Adipocyte (in vitro differentiated cells): ENCODE measurements at places on chromosomes 11 and 22.
A peak's percentile ranks its signal among the peaks of the same experiment; 100 is the strongest.

- DNase-seq: no peak
These were observed 504.8 kb downstream of the ETS1 start for GRCh38 chr11:128082574-128082973.

DNA sequence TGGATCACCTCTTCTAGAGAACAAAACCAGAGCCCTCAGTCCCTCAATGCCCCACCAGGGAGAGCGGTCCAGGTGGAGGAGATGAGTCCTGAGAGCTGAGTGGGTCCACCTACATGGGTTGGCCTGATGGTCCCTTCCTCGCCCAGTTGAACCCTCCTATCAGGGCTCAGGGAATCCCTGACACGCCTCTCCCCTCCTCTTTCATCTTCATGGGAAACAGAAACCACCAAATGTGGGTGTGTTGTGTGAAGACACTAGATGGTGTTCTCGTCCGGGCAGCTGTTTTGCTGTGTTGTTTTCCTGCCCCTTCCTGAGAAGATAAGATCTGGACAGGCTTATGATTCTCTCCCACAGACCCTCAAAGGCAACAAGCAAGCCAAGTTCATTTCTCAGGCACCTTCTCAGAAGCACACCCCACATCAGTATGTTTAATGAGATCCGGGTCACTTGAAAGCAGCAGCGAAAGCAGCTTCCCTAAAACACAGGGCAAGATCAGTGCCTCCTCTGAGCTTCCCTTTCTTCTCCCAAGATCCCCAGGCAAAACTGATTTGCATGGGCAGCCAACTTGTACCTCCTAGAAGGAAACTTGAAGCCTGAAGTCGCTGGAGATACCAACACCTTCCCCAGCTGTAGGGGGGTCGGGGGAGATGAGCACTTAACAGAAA is 35.3 kb upstream of the POU2AF1 start:
- no peak for DNase-seq

GRCh38 chr11:34214961-34215805 is 109.8 kb downstream of the NAT10 start:
- peak; percentile 41 for DNase-seq

DNA sequence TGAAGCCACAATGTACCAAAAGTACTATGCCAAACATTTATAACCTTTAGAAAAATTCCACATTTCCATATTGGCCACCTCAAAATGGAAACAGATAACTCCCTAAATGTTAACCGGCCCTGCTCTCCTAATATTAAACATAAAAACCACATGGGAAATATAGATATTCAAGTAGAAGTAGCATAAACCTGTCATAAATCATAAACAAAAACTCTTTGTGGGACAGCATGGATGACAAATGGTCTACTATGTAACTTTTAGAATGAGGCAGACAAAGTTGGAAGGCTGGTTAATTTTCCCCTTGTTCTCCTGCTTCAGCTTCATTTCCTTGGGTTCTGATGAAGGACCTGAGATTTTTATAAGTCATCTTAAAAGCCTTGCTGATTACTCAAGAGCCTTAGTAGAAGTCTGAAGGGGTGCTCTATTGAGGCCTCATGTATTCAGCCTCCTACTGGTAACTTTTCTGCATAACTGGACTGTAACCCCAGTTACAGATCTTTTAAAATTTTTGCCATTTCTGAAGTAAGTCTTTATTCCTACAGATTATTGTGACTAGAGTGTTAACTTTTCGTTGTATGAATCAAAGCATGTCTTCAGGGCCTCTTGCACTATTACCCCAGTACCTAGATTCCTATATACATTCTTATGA is 116.4 kb downstream of the STIM1 start:
- DNase-seq: peak; percentile 26

DNA sequence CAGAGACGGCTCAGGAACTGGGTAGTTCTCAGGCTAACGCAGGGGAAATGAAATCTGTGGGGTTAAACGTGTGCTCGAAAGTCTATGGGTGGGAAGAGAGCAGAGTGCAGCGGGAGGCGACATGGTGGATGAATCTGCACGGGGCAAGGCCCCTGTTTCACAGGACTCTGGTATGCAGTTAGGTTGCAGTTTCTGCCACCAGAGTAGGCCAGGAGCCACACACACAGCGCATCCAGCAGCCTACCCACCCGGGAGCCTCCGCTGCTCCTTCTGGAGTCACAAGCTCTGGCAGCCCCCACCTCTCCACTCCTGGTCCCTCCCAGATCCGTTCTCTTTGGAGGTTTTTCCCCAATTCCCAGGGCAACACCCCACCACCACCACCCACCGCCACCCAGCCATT is 27.0 kb downstream of the SPATA19 start:
- no peak for DNase-seq

- DNase-seq: no peak
These were observed 3.0 kb upstream of the IFITM10 start for GRCh38 chr11:1753229-1753928.

DNA sequence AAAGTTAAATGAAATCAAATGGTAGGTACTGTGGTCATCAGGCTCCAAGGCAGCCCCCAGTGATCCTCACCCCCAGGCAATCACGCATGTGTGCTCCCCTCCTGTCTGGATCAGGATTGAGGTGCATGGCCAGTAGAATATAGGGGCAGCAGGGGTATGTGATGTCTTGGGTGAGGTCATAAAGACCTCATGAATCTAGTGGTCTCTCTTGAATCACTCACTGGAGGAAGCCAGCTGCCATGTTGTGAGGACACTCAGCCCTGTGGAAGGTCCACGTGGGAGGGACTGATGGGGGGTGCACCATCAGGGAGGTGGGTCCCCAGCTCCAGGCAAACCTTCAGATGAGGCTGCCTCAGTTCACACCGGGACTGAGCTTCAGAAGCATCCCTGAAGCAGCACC is 6.8 kb upstream of the IL17REL start:
- no peak for DNase-seq

DNA sequence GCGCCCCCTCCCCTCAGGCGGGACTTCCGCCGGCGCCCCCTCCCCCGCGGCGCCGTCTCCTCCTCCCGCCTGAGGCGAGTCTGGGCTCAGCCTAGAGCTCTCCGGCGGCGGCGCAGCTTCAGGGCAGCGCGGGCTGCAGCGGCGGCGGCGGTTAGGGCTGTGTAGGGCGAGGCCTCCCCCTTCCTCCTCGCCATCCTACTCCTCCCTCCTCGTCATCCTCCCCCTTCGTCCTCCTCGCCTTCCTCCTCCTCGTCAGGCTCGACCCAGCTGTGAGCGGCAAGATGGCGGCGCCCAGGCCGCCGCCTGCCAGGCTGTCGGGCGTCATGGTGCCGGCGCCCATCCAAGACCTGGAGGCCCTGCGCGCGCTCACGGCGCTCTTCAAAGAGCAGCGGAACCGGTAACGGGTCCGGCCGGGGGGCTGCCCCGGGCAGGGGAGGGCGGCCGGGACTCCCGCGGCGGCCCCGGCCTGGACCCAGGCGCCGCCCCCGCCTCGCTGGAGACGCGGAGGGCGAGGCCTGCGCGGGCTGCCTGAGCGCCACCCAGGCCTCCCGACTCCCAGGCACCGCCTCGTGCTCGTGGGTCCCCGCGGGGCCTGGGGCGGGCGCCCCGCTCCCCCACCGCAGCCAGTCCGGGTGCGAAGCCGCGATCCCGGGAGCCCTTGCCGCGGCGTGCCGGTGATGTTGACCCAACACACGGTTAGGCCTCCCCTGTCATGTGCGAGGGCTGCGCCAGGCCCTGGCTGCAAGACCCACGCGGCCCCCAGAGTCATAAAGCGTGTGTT is at the start of gene ATXN10:
Gene ATXN10 (plus strand): TSS at position 52 of the 781 bp plus-strand sequence. CDS start 230 bp downstream, at position 282.
- DNase-seq: peak; percentile 84

GRCh38 chr11:28858076-28858475 is 749.9 kb downstream of the METTL15 start:
- DNase-seq: no peak

GRCh38 chr22:37060801-37061610 is 9.5 kb downstream of the KCTD17 start:
- no peak for DNase-seq

GRCh38 chr11:104823657-104824056 is 74.6 kb downstream of the CASP12 start:
- no peak for DNase-seq

DNA sequence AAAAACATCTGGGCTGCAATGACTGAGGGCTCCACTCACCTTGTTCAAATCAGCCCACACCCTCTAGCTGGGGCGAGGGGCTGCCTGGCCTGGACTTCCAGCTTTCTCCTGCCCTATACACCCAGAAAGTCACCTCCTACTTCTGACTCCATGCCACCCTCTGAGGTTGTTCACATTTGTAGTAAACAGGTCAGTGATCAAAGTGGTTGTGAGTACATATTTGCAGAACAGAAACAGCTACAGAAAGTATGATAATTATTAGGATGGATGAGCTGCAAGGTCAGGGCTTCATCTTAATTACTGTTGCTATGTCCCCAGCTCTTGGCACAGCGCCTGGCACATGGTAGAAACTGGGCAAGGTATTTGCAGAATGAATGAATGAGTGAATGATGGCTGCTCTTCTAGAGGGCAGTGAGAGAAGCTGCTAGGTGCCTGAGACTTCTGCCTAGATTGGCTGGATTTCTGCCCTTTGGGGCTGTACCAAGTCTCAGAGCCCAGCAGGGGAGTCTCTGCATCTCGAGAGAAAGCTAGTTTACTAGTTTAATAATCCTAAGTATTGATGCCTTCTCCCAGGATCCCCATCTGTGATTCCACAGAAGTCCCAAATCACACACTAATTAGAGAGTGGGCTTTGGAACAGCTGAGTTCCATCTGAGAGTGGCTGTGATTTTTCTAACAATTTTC is 36.0 kb downstream of the SYT13 start:
- DNase-seq: no peak

DNA sequence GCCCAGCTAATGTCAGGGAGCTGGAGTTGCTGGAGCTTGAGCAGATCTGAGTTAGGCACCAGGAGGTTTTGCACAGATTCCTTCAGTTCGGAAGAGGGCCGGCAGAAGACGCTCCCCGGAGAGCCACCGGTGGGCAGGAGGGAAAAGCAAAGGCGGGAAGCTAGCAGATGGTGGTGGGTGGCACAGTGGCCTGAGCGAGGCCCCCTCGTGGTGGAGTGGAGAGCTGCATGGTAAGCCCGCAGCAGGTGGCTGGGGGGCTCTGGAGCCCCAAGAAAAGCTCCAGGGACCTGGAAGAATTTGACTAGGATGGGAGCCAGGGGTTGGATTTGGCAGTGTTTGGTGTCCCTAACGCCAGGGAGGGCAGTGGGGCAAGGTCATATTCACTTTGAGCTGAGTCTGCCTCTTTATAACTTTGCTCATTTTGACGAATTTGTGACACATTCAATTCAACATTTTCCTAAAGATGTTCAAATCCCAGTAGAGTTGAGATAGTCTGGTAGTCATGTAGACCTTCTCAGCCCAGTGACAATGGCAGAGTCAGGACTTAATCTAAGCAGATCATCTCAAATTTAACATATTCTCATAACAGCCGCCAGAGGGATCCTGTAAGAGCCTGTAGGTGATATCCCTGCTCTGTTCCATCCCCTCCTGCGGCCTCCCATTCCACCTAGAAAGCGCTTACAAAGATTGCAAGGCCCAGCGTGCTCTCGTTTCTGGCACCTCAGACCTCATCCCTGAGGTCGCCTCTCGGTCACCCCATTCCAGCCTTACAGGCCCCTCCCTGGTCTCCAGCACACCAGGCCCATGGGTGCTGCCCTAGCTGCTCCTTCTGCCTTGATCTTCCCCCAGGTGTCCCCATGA is 57.9 kb downstream of the TRIM29 start:
- peak; percentile 25 for DNase-seq

GRCh38 chr22:41286639-41287091 is 678 bp upstream of the RANGAP1 start:
- peak; percentile 49 for DNase-seq

GRCh38 chr11:88178191-88178590 is 2.9 kb upstream of the RAB38 start:
- DNase-seq: no peak

DNA sequence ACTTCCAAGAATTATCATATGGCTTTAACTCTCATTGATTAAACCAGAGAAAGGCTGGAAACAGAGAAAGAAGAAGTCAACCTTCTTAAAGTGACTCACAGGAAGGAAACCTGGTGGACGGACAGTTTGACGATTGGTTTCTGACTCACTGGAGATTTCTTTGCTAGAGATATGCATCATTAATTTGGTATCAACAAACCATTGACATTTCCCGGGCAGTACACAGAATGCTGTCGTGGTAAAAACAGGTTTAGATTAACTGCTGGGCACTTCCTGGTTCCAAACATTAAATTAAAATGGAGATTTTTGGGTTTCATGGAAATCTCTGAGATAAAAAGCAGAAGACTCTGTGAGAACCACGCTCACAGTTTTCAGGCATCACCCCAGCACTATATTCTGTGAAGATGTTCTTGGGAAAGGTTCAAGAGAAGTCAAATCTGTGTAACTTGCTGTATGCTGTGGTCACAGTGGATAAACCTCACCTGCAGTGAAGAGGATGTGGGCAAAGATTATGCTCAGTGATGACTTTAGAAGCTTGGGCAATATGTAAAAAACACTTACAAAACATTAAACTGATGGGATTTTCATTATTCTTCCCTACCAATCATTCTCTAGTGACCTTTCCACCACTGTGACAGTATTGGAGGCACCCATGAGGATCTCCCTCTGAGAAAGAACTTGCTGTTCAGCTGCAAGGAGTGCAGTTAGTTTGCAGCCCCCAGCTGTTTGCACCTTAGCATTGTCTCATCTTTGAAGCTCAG is 61.1 kb upstream of the CD44 start:
- peak; percentile 33 for DNase-seq

- no peak for DNase-seq
These were observed 77.7 kb downstream of the USP35 start for GRCh38 chr11:78266451-78266850.

GRCh38 chr11:72821221-72821919 is 7.2 kb downstream of the ATG16L2 start:
- DNase-seq: no peak

DNA sequence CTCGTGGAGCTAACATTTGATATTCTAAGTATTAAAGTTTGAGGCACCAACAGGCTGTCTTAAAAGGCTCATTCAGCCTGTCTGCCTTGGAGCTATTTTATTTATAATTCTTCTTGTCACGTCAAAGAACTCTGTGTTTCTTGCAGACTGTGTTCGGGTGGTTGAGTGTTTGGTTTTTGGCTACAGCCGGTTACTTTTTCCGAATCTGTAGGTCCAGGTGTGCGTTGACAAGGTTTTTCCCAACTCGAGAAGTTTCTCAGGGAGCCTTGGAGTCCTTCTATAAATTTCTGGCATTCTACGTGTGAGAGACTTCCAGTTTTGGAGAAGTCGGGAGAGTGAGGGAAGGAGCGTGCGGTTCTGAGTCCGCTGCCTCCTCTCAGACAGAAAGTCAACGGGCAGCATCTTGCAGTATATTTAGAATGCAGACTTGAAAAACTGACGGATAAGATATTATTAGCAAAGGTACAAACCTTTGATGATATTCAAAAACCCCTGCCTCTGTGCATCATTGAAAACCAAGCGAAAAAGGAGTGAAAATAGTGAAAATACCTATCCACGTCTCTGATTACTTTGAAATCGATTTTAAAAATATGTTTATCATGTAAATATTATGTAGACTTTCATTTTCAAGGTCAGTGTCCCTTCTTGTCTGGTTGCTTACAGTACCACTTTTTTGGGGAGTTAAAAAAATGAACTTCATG is 85.2 kb upstream of the PPARA start:
- DNase-seq: no peak
